Central memory CD4-positive, alpha-beta T cell (primary cell): ENCODE measurements at places on chromosomes 13 and 19.
A peak's percentile ranks its signal among the peaks of the same experiment; 100 is the strongest.

- no peak for DNase-seq
Measured at GRCh38 chr19:6221878-6222746, 57.7 kb downstream of the MLLT1 start.

DNA sequence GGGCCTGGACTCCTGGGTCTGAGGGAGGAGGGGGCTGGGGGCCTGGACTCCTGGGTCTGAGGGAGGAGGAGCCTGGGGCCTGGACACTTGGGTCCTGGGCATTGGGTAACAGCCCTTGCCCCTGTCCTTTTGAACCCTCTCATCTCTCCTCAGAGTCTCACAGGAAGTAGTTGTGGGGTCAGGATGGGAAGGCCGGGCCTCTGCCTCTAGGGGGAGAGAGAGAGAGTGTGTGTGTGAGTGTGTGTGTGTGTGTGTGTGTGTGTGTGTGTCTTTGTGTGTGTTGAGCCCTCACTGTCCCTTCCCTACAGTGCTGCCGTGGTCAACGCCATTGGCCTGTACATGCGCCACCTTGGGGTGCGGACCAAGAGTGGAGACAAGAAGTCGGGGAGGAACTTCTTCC is 10.9 kb downstream of the ARHGEF1 start:
- DNase-seq, result no peak

DNA sequence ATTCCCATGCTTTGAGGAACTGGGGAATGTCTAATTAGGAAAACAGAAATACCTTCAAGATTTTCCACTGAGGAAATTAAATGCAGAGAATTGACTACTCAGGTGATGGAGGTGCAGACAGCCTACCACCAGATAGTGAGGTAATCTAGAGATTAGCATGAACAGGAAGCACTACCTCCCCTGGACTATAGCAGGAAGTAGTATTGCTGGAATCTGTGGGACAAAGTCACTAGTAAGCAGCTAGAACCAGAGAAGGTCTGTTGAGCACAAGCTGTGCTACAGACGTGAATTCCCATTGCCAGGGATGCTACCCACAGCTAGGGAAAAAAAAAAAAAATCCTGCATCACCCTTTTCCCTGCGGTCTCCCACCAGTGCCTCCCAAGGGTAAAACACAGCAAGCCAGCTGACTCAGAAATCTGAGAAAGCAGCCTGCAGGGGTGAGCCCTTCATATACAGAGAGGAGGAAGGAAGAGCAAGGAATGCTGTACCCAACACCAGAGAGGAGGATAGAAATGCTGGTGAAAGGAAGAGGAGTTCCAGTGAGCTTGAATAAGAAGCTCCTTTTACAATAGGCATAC is 10.2 kb downstream of the ENOX1 start:
- DNase-seq, result no peak

GRCh38 chr13:31887286-31887685 is 144.3 kb upstream of the FRY start:
- DNase-seq, result no peak

DNA sequence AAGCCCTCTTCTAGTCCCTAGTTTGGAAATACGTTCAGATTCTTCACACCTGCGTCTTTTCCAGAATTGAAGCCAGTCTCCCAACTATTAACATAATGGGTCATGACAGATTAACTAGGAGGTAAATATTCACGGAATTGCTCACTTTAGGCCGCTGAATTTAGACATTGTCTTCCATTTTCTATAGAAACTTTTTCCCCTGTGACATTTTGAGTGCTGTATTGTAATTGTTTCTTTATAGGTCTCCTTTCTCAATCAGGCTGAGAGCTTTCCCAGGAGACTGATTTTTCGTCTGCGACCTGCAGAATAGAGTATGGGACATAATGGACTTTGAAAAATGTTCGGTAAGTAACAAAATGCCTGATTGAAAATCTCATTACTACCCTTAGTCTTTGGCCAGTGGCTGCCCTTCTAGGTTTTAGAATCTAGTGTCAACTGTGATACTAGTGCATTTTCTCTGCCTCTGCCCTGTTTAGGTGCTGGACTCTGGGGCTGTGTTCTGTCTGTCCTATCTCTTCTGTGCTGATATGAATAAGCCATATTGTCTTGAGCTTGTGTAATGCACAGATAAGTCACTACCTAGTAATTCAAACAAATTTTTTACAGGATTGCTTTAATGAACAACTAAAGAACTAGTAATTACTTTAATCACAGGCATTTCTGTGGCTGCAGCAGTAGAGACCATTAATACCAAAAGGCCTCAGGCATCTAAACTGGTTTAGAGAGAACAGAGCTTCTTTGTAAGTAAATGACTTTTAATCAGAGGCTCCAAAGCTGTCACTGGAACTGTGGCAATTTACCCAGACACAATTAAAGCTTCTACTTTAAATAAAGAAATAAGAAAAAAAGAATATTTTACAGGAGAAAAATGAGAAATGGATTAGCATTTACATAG is 122.4 kb upstream of the FREM2 start:
- DNase-seq, result no peak

DNA sequence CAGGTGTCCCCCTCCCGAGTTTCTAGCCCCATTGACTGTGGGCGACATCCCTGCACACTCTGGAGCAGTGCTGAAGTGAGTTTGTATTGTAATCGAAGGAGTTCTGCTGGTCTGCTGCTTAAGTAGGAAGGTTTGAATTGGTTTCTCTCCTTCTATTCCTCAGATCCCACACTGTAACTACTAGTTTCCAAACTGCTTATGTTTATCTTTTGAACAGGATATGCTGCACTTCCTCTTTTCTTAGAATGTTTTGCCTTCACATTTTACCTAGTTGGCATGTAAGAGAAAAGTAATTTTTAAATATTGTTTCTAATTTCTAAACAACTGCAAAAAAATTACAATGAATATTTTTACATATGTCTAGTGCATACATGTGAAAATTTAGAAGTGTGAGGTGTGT is 511.8 kb downstream of the KLF12 start:
- no peak for DNase-seq

GRCh38 chr19:543910-544608 is at the start of gene GZMM:
GZMM (plus strand) TSS chr19:544053; CDS start chr19:544072, 19 bp downstream.
- peak; percentile 79 for DNase-seq

DNA sequence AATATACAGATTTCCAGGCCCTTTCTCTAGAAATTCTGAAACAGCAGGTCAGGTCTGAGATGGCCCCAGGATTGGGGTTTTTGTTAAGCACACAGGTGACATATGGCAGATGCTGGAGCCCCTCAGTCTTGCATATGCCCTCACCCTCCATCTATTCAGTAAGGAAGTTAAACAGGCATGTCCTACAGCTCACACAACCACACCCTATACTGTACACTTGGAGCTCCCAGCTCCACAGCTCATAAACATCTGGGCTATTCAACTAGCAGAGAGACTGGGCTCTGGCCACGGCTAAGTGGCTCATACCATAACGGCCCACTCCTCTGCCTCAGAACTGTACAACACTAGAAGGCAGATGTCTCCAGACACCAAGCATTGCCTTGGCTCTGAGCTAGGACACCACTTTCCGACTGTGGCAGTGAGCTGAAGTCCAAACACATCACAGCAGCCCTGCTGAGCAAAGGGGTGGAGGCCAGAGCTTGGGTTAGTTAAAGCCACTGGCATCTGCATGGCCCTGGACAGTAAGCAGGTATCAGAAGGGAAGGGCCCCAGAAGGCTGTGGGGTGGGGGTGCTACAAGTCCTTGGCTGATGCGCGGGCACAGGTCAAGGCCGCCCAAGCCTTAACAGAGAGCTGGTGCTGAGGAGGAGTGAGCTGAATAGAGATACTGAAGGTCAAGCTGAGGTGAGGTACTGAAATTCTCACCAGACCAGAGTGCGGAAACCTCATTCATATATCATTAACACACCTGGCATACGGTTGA is 79.1 kb downstream of the ABCC4 start:
- DNase-seq, result no peak

GRCh38 chr13:46367617-46368327 is 19.3 kb downstream of the RUBCNL start:
- no peak for DNase-seq

DNA sequence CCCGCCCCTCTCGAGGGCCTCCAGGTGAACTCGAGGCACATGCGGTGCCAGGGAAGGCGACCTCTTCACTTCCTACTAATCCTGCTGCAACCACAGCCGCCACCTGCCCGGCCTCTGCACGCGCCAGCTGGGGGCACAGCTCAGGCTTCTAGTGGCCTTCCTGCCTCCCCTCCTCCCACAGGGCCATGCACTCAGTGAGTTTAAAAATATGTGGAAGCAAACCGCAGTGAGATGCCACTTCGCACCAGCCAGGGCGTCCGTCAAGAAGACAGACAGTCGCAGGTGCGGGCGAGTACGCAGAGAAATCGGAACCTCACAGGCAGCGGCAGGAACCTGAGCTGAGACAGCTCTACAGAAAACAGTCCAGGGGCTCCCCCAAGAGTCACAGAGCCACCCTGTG is 10.4 kb downstream of the LMNB2 start:
- DNase-seq, result no peak

DNA sequence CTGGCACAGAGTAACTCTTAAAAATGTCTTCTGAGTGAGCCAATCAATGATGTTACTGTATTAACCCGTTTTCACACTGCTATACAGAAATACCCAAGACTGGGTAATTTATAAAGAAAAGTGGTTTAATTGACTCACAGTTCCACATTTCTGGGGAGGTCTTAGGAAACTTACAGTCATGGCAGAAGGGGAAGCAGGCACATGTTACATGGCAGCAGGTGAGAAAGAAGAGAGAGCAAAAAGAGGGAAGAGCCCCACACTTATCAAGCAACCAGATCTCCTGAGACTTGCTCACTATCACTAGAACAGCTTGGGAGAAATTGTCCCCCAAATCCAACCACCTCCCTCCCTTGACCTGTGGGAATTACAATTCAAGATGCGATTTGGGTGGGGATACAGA is 97.6 kb upstream of the MIR17HG start:
- no peak for DNase-seq

GRCh38 chr19:5232798-5233505 is 107.7 kb downstream of the PTPRS start:
- DNase-seq, result no peak

GRCh38 chr19:35392742-35393715 is 22.2 kb downstream of the GPR42 start:
- DNase-seq, result no peak

GRCh38 chr13:92494915-92495314 is 731.7 kb upstream of the GPC6 start:
- no peak for DNase-seq

DNA sequence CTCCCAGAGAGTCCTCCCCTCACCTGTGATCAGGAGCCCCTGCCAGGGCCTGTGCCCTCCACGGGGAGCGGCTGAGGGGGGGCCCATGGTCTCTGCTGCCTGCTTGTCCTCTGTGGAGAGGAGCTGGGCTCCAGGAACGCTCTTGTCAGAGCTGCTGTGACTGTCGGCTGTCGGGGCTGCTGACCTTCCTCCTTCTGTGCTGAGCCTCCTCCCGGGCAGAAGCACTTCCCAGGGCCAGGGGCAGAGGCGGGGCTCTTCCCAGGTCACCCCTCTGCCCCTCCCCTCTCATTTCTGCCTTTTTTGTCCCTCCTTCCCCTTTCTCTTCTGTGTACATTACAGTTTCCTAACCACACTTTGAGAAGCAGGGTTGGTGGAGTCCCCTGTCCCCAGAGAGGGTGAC is at the start of gene CEACAM4:
TSS of gene CEACAM4 (minus strand) at position 198 of the 400 bp plus-strand sequence. CDS start at position 87, 111 bp downstream.
- no peak for DNase-seq

DNA sequence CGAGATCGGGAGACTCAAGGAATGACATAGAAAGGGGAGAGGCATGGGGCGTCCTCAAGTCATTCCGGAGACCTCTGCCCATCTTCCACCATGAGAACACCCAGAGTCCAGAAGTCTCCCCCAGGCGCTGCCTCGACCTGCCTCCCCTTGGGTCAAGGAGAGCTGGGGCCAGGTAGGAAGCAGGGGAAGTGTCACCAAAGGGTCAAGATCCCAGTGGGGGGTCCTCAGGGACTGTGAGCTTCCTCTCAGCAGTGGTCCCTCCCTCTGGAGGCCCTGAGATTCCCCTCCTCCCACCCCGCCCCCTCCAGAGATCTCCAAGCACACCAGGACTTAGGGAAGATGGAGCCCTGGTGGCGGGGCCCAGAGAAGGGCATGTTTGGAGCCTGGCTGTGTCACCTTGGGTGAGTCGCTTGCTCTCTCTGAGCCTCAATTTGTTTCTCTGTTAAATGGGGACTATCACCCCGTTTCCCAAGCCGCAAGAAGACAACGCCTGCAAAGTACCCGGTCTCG is 919 bp downstream of the DACT3 start:
- DNase-seq, result no peak

DNA sequence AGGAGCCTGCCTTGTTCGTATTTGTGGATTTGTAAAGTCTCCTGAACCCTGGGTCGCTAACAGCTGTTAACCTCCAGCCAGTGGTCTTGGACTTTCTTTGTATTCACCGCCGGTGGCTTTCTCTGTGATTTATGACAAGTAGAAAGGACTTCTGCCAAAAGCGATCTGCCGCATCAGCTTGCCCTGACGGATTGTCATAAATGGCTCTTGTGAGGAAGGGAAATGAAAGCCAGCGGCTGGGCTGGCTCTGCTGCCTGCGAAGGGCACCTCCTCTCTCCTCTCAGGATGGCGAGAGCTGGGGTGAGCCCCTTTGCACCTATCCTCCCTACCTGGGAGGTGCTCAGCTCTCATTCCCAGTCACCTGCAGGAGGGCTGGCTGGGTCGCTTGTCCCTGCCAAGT is 25.6 kb downstream of the DHRS12 start:
- DNase-seq, result no peak

- DNase-seq, result no peak
Measured at GRCh38 chr13:25446261-25446660, 74.5 kb downstream of the ATP8A2 start.

DNA sequence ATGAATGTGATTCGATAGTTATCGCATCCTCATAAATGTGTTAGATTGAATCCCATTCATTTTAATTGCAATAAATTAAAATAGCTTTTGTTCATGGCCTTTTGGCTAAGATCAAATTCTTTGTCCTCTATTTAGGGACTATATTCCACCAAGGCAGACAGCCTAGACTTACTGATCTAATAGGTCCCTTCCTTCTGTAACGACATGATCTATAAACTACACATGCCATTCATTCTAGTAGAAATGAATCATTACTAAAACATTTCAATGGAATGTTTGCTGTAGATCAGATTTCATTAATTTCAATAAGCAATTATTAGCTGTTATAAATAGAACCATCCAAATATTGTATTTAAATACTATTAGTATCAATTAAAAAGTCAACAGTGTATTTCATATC is 526.6 kb upstream of the KLHL1 start:
- no peak for DNase-seq

- DNase-seq, result peak; percentile 33
Measured at GRCh38 chr19:7692417-7693088, 9.4 kb downstream of the FCER2 start.

- no peak for DNase-seq
Measured at GRCh38 chr13:111249637-111250360, 70.6 kb upstream of the TEX29 start.

GRCh38 chr13:103272770-103273169 is 206.6 kb upstream of the SLC10A2 start:
- DNase-seq, result no peak
